ENCODE measurements at places on chromosomes 4 and X.

DNA sequence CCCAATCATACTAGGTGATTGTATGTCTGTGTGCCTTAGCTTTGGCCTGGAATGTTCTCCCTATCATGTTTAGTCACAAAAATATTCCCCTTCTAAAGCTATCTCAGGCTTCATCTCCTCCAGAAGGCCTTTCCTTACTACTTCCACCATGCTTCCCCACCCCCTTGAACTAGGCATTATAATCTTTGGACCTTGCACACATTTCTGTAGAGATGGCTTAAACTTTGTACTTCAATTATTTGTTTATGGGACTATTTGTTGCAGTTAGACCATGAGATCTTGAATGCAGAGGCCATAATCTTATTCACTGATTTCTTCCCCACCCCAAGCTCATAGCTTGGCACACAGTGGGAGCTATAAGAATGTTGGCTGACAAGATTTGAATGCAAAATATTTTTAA, 262.0 kb upstream of the EDA2R start:
- DNase-seq, result no peak

DNA sequence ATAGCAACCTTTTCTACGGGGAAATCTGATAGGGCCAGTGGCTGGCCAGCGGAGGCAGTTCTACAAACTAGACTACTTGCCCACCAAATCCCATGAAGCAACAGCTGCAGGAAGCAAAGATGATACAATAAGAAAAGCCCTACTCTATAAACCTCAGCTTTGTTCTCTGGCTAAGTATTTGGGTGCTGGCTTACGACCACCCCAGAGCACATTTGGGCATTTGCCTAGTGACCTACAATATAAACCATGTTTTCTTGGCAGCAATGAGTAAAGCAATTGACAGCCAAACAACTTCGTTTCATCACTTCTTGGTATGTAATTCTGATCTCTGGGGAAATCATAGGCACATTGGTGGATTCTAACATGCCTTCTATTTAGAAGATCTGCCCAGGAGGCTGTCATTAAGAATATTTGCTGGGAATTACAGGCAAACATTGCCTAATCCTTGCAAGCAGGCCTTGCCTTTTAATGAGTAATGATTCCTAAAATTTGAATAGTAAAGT, 7.5 kb upstream of the LHFPL1 start:
- no peak for DNase-seq

- no peak for DNase-seq
Observed at GRCh38 chr4:143183513-143184216, 1.1 kb upstream of the USP38 start.

DNA sequence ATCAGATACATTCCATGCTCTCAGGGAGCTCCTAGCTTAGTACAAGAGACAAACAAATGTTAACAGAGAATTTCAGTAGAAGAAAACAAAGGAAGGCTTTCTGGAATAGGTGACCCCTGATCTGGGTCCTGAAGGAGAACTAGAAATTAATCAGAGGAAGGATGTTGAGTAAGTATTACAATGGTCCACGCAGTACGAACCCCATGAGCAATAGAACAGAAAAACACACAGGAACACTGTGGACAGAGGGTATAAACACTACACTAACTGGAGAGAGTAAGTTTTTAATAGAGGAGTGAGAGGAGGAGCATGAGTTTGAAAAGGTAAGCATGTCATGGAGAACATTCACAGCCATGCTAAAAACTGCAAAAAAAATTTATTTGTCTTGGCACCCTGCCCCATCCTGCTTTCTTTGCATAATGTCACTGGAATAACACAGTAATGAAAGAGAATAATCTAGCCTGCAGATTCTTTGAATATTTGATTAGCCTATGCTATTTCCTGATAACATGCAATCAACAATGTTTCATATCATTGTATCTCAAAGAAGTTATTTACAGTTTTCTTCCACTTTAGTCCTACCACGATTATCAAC, 140.3 kb upstream of the ZXDB start:
- DNase-seq, result no peak

GRCh38 chr4:152776352-152776751, 3.2 kb downstream of the TIGD4 start:
- DNase-seq, result no peak

- peak; percentile 70 for DNase-seq
Observed at GRCh38 chrX:56248492-56248891, 16.3 kb downstream of the KLF8 start.

DNA sequence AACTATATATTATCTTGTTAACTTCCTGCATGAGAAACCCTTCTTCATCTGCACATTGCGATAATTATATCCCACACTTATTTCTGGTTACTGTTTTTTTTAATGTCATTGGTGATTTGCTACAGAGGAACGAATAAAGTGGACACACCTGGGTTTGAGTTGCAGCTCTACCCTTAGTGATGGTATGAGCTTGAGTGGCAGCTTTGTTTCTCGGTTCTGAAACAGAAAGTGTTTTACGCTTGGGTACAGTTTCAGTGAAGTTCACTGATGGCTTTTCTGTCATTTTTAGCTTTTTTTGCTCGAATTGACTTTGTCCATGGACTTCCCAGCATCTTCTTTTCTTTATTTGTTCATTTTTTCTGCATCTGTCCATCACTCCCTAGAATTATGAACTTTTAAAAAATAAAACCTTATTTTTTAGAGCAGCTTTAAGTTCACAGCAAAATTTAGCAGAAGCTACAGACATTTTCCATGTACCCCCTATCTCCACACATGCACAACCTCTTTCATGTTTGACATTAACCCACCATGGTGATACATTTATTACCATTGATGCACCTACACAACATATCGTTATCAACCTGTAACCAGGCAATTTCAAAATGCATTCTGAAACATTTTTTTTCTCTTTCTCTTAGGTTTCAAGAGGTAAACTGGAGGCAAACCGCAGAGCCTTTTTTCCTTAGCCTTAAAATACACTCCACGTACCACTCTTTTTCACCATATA, 1041.6 kb upstream of the PRKX start:
- no peak for DNase-seq

GRCh38 chr4:63790377-63790776, 618.9 kb downstream of the TECRL start:
- no peak for DNase-seq

GRCh38 chrX:155662282-155662681, 49.5 kb upstream of the TMLHE start:
- DNase-seq, result no peak

DNA sequence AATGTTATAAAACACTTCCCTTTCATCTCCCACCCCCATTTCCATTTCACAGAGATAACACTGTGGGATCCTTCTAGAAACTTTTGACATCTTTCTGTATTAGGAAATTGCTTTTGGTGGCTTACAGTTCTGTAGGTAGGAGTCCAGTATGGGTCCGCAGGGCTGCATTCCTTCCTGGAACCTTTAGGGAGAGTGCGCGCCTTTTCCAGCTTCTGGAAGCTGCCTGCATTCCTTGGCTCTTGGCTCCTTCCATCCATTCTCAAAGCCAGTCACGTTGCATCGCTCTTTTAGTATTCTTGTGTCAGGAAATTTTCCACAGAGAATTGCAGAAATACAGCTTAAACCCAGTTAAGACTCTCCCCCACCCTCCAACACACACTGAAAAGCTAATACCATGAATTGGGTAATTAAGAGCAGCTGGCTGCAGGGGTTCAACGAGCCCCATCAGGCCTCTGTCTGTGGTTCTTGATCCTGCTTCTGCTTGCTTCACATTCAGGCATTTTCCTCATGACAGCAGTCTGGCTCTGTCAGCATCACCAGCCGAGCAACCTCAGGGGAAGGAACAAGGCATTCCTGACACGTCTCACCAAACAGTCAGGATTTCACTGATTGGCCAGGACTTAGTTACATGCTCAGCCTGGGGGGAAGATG, 48.8 kb downstream of the SEPTIN11 start:
- no peak for DNase-seq

DNA sequence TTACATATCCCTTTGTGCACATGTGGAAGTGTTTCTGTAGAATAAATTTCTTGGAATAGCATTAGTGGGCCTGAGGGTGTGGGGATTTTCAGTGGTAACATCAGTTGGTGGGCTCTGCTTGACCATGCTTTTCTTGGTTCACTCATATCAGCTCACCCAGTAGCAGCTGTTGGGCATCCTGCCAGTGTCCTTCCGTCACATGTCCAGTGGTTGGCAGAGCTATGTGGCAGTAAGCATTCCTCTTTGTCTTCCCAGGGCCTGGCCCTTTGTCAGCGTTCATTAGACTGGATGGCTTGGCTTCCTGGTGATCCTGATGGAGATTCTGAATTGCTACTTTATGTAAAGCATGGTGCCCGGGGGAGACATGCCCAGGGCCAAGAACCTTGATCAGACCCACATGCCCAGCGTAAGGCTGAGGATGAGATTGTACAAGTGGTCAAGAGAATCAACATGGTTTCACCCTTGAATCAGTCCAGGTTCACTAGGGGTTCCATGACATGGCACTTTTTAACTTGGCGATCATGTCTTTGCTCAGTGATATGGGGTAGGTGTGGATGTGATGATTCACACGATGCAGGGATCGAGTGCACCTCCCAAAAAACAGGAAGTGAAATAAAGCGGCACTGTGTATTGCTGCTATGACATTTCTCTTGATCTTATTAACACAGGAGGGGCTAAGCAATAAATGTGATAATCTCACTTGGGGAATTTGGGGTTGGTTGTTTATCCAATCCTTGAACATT, 72.1 kb upstream of the IGFBP7 start:
- DNase-seq, result no peak

DNA sequence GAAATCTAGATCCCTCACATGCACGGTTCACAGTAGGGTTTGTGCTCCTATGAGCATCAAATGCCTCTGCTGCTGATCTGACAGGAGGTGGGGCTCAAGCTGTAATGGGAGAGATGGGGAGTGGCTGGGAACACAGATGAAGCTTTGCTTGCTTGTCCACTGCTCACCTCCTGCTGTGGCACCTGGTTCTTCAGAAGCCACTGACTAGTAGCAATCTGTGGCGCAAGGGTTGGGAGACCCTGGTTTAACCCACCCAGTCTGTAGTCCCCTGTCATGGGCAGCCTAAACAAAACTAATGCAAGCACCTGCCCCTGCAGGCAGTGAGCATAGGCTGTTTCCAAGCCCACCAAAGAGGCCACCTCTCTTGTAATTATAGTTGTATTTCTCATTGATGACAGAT, 116.6 kb downstream of the SHOX start:
- DNase-seq, result no peak

GRCh38 chr4:180558427-180558826, 1684.8 kb upstream of the TENM3 start:
- DNase-seq, result no peak

- no peak for DNase-seq
Observed at GRCh38 chr4:152451496-152451895, 84.4 kb downstream of the FBXW7 start.

DNA sequence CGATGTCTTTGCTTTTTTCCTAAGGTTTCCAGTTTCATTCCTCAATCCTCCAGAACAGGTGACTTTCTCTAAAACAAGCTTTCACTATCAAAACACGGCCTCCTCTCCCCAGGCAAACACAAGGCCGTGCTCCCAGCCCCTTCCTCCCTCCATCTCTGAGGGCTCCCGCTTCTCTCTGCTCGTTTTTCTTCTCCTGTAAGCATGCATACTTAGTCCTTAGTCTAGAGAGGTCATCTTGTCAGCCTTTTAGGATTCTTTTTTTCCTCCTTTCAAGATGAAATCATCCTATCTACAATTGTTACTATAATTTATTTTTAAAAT, 18.7 kb downstream of the DCTD start:
- no peak for DNase-seq

- no peak for DNase-seq
Observed at GRCh38 chr4:109629775-109630174, 69.7 kb downstream of the MCUB start.

GRCh38 chr4:100431416-100431815, 86.4 kb downstream of the EMCN start:
- no peak for DNase-seq

GRCh38 chrX:147848543-147849443, 62.9 kb upstream of the FMR1 start:
- DNase-seq, result no peak

- DNase-seq, result no peak
Observed at GRCh38 chrX:109312757-109313156, 169.1 kb downstream of the GUCY2F start.

GRCh38 chr4:88630756-88631155, 38.5 kb downstream of the HERC3 start:
- no peak for DNase-seq

DNA sequence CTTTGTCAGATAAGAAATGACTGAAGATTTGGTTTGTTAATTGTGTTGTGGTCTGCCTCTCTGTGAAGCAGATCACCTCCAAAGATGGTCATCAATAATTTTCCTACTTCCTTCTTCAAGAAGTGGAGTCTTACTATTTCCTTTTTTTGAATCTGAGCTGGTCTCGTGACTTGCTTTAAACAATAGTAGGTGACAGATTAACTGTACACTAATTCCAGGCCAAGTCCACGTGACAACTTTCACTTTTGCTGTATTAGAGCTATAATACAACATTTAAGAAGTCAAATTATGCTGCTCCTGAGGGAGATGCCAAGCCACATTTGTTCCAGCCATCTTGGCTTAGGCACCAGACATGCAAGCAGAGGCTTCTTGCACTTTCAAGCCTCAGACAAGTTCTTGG, 393.8 kb upstream of the GRID2 start:
- DNase-seq, result no peak

- DNase-seq, result no peak
Observed at GRCh38 chr4:168694667-168695066, 197.8 kb downstream of the PALLD start.

DNA sequence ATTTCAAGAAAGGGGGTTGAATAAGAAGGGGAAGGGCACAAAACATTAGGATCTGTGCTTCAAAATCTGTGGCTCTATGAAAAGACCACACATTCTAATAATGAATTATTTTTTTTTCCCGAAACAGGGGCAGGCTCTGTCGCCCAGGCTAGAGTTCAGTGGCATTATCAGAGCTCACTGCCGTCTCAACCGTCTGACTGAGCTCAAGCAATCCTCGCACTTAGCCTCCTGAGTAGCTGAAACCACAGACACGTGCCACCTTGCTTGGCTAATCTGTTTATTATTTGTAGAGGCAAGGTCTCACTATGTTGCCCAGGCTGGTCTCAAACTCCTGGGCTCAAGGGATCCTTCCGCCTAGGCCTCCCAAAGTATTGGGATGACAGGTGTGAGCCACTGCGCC, 33.4 kb downstream of the ACSL1 start:
- DNase-seq, result no peak

DNA sequence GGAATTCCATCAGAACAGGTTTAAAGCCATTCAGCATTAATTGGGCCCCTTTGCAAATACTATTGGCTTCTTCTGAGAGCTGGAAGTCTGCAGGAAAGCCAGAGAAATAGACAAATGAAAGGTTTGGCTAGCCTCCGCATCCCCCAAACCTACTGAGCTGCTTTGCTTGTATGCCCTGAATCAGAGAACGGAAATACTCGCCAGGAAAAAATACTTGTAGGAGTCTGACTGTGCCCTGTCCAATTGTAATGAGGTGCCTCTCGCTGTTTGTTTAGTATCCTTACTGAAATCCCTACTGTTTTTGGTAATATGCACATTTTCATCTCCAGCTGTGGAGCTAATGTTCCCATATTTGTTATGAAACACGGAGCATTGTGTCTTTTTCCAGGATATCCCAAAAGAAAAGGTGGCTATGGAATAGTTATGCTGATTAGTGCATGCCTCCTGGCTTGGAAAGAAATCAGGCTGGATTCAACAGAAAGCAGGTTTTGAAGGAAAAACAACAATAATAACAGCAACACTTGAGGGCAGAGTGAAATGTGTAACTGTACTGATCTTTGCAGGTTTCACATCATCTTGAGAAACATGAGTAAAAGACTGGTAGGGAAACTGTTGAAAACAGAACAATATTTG, 50.7 kb upstream of the NLGN4X start:
- DNase-seq, result no peak
